ENCODE measurements at places on chromosomes 4 and X.
A peak's percentile ranks its signal among the peaks of the same experiment; 100 is the strongest.

GRCh38 chr4:10087152-10087791 lies 29.3 kb downstream of the WDR1 start:
- DNase-seq, result no peak

DNA sequence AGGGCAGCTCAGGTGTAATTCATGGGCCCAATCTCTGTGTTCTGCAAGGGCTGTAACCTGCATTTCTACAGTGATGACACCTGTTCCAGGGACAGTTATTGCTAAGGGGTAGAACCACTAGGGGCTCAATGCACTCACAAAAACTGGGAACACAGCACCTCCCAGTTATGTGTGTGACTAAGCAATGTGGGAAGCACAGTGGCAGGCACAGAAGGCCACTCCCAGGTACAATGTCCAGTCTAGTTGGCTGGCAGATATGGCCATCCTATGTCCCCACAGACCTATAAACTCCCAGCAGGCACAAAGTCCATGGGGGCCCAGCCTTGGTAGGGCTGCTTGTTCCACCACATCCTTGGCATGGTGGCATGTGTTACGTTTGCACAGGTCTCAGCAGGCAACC lies 25.7 kb downstream of the CXCL13 start:
- no peak for DNase-seq

- no peak for DNase-seq
These were observed 703.3 kb upstream of the FRG1 start for GRCh38 chr4:189237340-189237739.

GRCh38 chrX:155666741-155667140 lies 54.0 kb upstream of the TMLHE start:
- no peak for DNase-seq

GRCh38 chr4:168398188-168398587 lies 79.6 kb upstream of the DDX60 start:
- no peak for DNase-seq

- peak; percentile 18 for DNase-seq
These were observed 166.4 kb downstream of the DCLK2 start for GRCh38 chr4:150244600-150244999.

DNA sequence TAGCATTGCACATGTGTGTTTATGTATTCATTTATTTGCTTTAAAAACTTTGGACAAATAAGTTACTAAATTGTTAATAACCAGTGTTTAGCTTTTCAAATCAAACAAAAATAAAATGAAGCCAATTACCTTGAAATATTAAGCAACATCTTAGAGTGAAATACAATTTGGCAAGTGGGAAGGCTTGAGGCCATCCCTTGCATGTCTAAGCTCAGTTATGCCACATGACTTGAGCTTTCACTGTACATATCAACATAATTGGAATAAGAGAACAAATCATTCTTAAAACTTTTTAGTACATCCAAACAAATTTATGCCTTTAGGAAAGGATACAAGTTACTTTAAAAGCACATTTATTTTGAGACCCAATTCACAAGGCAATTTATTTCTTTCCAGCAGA lies 640.6 kb downstream of the SPRY1 start:
- no peak for DNase-seq

- no peak for DNase-seq
These were observed 1.1 kb downstream of the ITGB1BP2 start for GRCh38 chrX:71302461-71303213.

DNA sequence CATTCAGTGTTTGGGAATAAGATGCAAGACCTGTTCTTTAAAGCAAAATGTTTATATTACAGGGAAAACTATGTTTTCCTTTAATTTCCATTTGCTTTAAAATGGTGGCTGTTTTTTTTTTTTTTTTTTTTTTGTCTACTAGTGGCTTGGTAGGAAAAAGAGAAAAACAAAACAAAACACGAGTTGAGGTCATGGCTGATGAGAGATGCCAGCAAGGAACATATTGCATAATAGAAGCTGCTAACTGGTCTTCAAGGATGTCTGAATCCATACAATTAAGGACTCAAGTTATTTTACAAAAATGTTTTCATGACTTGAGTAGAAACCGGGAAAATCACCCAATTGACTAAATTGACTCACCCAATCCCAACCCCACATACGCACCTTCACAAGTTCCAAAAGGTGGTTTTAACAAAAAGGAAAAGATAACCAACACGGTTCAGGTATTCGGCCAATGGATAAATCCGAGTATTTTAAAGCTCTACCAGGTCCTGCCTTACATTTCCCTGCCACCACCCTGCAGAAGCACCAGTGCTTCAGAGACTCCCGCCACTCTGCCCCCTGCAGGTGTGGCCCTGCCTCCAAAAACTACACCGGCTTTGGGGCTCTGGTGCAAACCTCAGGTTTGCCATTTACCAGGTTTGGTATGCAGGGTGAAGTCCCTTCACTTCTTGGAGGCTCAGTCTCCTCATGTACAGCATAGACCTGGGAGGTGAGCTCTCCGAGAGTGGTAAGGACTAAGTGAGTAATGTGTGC lies 27.1 kb downstream of the PIR start:
- DNase-seq, result no peak

DNA sequence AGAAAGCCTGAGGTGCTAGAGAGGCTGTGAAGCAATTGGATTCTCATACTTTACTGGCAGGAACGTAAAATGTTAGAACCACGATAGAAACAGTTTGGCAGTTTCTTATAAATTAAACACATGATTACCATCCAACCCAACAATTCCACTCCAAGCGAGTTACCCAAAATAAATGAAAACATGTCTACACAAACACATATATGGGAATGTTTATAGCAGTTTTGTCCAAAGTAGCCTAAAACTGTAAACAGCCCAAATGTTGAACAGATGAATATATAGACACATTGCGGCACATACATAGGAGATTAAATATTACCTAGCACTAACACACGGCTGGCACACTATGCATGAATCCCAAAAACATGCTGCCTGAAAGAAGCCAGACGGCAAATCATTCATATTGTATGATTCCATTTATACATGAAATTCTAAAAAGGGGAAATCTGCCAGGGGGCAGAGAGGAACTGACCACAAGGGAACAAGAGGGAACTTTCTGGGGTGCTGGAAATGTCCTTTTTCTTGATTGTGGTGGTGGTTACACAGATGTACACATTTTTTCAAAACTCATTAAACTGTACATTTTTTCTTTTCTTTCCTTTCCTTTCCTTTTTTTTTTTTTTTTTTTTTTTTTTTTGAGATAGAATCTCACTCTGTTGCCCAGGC lies 50.4 kb upstream of the SLC25A4 start:
- DNase-seq, result no peak

DNA sequence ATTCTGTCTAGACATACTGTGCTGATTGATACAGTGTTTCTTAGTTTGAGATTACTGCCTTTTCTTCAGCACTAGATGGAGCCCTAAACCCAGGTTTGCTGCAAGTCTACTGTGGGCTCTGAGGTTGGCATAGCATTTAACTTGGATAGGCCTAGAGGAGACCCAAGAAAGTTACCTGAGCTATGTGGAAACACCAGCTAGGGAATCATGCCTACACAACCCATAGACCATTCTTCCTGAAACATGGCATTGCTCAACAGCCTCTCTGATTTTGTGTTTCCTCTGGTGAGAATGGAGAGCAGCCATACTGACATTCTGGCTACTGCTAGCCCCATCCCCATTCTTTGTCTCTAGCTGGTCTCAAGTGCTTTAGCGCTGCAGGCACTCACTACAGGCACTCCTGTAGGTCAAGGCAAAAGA lies 287.7 kb upstream of the PCDH18 start:
- peak; percentile 14 for DNase-seq

DNA sequence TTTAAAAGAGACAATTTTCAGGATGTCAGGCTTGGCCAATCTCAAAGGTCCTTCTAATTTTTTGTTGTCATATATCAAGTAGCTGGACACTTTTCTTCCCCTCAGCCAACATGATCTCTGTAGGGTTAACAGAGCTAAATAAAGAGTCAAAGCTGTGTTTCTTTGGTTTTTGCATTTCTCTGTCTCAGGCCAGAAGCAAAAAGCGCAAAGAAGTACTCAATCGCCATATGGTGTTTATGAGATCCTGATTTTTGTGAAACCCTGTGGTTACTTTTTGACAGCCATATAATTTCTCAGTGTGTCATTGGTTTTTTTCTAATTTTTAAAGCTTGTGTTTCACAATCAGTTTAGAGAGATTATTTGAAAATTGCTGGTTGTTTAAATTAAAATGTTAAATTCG lies 111.9 kb downstream of the MAPK10 start:
- DNase-seq, result no peak

DNA sequence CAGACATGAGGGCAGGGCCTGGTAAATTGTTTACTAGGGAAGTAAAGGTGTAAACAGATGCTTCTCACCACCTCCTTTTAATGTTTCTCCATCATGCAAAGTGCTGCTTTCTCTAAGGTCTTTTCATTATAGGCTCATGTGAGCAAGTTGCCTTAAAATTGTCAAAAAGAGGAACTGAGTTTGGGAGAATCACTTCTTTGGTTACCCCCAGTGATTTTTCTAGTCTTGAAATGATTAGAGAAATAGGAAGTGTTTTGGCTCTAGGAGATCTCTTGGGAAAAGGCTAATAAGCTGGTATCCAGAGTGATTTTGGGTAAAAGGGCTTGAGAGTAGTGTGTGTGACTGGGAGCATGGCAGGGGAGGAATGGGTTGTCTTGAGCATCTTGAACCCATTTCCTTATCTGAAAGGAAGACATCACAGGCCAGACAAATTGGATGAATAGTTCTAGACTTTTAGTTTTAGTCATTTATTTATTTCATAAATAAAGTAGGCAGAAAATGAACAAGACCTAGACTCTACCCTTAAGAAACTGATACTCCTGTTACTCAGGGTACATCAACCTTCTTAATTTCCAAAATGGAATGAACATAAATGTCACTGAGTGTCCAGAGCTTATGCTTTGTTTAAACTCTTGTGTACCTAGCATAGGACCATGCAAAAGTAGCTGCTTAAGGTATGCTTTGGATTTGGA lies 14.2 kb downstream of the GRPR start:
- DNase-seq, result no peak

DNA sequence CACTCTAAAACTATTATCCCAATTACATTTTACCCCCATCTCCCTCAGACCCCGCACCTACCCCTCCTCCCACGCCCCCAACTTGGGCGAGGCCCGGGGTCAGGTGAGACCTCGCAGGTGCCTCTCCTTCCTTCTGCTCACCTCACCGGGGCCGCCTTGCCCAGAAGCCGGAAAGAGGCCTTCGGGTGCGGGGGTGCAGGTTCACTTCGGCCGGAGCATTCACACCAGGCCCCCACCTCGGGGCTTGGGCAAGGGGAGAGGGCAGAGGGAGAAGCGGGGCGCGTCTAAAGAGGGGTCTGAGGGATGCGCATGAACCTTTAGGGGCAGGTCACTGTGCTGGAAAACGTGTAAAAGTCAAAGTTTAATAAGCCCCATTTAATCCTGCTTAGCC lies 427 bp downstream of the ZNF182 start:
- no peak for DNase-seq

GRCh38 chrX:53939127-53939526 lies 105.1 kb downstream of the PHF8 start:
- DNase-seq, result no peak

DNA sequence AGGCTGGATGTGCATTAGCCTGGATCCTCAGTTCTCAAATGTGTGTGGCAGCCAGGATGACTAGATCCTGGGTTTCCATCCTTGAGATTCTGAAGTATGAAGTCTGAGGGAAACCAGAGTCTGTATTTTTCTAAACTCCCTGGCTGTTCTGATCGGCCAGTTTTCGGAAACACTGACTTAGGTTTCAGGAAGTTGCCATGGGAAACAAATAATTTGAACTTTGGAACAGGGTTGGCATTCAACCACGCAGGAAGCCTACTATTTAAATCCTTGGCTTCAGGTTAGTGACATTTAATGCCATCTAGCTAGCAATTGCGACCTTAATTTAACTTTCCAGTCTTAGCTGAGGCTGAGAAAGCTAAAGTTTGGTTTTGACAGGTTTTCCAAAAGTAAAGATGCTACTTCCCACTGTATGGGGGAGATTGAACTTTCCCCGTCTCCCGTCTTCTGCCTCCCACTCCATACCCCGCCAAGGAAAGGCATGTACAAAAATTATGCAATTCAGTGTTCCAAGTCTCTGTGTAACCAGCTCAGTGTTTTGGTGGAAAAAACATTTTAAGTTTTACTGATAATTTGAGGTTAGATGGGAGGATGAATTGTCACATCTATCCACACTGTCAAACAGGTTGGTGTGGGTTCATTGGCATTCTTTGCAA lies 67.6 kb downstream of the PDGFRA start:
- DNase-seq, result no peak

DNA sequence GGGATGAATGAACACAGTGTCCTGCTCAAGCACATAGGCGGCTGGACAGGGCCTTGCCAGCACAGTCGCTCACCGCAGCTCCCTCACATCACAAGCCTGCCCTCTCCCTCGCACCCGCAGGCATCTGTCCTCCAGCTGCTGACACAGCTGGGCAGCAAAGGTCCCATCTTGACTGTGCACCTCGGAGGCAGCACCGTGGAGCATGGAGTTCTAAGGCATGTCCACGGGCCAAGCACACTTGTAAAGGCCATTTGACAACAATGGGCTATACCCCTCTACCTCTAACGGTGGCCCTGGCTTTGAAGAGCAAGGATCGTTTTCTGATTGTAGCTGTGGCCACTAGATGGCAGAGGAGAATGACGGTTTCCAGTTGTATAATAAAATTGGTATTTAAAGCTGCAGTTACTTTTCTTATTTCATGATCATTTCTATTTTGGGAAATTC lies 53.8 kb downstream of the APLN start:
- peak; percentile 22 for DNase-seq

DNA sequence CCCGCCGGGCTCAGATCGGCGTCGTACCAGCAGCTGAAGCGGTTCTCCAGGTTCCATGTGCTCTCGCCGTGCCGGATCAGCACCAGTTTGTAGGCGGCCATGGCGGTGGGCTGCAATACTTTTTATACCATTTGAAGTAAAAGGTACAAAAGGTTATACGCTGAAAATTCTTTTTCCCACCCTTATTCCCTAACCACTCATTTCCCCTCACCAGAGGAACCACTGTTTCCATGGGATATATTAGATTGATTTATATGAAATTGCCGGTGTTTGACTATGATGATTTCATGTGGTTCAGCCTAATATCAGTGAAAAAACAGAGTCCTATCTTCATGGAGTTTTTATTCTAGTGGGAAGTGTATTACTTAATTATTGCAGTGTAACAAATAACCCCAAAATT lies at the start of gene PGAM4:
Gene PGAM4 (minus strand): TSS at position 101 of the 400 bp plus-strand sequence. CDS start 0 bp downstream, at position 101.
- no peak for DNase-seq

GRCh38 chr4:158530381-158530780 lies 8.7 kb downstream of the RXFP1 start:
- DNase-seq, result no peak

DNA sequence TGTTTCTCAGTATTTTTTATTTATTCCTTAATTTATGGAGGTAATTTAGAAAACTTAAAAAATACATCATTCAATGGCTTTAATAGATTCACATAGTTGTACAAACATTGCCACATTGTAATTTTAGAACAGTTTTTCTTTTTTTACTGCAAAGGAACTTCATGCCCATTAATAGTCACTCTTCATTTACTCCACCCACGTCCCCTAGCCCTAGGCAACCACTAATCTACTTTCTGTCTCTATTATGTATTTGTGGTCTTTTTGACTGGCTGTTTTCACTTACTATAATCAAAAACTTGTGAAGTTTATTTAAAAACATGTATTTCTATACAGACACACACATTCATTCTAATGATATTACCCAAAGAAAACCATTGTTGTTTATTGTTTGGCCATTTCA lies 664.8 kb downstream of the GRID2 start:
- DNase-seq, result no peak

Data from NCI-H1694 treated with DMSO at 0.1 percent for 48 hours (cell line).